ENCODE measurements at places on chromosomes 12 and 14.

DNA sequence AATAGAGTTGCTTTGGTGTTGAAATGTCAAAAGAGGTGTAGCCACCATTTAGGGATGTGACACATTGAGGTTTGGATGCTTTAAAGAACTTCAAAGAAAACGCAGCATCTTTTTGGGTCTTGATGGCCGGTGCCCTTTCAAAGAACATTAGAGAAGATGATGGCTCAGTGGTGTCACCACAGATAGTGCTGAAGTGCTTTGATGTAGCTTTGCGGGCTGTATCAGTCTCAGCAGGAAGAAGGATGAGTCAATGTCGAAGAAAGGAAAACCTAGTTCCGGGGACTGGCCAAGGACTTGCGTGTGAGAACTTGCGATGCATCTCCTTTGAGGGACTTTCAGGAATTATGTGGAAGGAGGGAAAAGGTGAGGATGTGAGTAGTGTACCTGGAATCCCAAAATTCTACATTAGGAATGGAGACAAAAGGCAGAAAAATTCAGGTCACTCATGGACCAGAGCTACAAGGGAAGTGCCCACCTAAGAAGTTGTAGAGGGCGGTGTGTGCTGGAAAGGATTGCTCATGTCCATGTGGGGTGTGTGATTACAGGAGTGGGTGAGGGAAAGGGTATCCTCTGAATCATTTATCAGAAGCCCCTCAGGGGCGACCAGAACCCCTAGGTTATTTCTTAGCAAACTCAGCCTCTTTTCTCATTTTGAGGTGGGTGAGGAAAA is 39.7 kb upstream of the GZMB start:
- DNase-seq = peak; percentile 46

DNA sequence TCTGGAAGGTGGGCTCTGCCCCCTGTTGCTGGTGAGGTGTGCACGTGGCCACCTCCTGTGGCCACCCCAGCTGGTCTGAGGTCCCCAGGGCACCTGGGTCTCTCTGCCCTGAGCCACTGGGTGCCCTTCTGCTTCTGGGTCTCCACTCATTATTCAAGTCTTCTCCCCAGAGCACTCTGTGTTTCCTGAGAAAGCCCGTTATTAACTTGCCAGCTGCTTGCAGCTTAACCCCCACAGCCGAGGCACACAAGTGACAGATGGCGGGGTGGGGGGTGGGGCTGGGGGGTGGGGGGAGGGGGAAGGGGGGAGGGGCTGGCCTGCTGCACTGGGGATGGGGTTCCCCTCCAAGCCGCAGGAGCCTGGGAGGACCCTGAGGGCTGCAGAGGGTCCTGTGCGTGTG is 40.5 kb downstream of the FBRSL1 start:
- DNase-seq = no peak

- DNase-seq = no peak
Observed at GRCh38 chr14:91957876-91958313, 10.4 kb upstream of the FBLN5 start.

- DNase-seq = no peak
Observed at GRCh38 chr12:52552055-52552454, 890 bp downstream of the KRT71 start.

GRCh38 chr14:97602438-97603117 is 805.4 kb downstream of the VRK1 start:
- DNase-seq = peak; percentile 66

GRCh38 chr12:98783420-98783819 is 138.3 kb downstream of the APAF1 start:
- DNase-seq = no peak

DNA sequence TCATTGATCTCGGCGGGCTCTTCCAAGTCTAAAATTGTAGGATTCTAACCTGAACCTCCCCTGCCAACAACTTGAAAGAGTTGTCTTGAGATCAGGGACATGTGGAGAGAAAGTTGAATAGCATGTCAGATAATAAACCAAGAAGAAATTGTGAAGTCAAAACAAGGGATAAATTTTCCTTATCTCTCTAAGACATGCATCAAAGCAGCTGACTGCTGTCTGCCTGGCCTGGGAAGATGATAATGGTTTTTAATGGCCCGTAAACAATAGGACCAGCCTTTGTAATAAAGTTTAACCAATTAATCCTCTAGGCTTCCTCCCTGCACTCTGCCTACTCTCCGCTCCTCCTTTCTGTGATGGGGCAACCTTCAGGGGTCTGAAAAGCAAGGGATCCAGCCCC is 67.9 kb downstream of the DPF3 start:
- DNase-seq = no peak

- no peak for DNase-seq
Observed at GRCh38 chr14:23177181-23177580, 6.3 kb downstream of the SLC7A8 start.

- no peak for DNase-seq
Observed at GRCh38 chr12:65157091-65157490, 12.3 kb upstream of the LEMD3 start.

DNA sequence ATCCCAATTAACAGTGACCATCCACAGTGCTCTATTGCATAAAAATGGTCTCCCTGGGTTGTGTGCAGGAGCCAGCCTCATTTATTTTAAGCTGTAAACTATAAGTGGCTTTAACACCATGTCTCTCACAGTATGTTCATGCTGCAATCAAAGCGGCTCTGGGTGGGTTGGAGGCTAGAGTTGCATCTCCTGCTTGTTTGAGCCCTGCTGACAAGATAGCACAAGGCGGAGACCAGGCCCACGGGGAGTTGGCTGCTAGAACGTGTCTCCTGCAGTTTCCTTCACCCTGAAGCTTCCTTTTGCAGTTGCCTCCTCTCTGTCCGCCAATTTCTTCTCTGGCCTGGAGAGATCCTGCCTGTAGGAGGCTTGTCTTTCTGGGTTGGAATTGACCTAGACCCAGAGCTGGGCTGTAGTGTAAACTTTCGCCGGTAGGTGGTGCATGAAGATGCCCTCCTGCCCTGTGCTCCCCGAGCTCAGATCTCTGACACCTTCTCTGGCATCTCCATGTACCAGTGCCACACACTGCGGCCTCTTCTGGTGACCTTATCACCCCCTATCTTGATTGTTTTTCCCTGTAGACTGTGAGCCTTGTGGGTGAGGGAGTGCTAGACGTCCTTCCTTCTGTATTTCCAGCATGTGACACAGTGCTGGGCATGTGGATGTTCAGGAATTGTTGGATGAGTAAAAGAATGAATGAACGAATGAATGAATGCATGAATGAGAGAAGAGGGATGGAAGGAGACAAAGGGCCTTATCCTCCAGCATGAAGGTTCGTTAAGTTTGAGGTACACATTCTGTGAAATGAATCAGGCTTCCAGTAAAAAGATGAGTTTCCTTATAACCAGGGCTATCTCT is 10.4 kb downstream of the OTUB2 start:
- DNase-seq = peak; percentile 54

DNA sequence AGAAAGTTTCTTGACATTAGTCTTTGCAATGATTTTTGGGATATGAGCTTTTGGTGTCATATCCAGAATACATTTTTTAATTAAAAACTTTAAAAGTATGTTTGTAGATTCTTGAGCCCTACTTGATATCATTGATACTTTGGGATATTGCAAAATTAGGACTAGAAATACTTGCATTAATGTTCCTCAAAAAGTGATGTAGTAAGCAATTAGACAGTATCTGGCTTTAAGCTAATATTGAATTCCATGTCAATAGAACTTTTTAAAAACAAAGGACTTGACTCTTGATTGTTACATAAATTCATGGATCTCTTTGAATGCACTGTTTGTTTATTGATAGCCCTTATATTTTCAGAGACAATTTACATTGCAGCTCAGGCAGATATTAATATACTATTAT is 15.6 kb downstream of the PEX5 start:
- no peak for DNase-seq

DNA sequence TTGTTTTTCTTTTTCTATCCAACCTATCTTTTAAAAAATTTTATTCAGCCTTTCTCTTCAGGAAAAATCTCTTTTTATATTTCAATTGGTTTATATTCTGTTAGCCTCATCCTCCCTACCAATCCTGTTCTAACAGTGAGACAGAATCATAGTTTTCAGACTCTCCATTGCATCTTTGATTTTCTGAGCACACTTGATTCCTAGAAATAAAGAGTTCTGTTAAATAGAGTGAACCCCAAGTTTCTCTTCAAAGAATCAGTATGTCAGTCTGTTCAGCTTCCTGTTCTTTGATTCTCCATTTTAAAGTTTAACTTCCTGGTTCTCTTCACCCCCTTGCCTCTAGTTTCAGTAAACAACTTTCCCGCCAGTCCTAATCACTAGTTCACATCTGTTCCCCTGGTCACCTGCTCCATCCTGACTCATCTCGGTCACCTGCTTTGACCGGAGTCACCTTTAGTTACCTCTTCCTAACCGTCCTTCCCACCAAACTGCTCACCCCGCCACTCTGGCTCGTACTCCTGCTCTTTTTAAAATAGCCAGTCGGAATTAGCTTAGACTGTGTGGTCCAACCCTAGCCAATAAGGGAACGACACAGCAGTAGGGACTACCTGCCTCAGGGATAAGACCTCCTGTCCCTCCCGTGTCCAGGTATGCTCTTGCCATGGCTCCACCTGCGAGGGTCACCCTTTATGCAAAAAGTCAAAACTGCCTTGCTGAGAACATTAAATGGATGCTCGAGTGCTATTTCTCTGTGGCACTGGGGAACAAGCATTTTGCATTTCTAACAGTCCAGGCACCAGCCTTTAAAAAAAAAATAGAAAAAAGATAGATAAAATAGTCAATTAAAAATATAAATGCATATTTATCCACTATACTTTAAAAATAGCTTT is 48.4 kb downstream of the DDX51 start:
- DNase-seq = no peak

DNA sequence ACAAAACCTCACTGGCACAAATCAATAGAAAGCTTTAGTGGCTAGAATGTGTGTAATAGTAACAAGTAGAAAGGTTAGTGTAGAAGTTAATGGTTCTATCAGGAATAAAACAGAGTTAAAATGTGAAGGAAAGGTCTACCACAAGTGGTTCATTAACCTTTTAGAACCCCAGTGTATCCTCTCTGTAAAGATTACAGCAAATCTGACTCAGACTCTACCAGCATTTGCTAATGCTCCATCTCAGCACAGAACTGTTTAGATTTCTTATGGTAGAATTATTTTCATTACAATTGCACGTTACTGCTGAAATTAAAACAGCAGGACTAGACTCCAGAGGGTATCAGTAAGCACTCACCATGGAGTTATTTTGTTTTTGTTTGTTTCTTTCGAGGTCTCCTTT is 609.0 kb upstream of the LMO3 start:
- DNase-seq = no peak

- no peak for DNase-seq
Observed at GRCh38 chr14:58822856-58823255, 185.1 kb downstream of the DACT1 start.

DNA sequence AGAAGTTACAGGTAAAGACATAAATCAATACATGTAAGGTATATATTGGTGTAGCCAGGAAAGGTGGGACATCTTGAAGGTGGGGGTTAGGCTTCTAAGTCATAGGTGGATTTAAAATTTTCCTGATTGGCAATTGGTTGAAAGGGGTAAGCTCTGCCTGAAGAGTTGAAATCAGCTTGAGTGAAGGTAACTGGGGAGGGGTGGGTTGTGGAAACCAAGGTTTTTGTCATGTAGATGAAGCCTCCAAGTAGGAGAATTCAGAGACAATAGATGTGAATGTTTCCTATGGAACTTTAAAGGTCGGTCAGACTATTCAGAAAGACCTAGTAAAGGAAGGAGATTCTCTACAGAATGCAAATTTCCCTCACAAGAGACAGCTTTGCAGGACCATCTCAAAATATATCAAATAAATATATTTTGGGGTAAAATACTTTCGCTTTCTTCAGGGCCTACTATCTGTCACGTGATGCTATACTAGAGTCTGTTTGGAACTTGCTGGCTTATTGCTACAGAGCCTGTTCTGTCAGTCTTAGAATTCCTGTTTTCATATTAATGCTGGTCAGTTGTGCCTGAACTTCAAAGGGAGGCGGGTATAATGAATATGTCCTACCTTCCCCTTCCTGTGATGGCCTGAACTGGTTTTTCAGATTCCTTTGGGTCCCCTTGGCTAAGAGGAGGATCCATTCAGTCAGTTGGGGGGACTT is 20.6 kb upstream of the SPATA7 start:
- no peak for DNase-seq

GRCh38 chr12:111122458-111122878 is 202.1 kb upstream of the MYL2 start:
- DNase-seq = no peak

- no peak for DNase-seq
Observed at GRCh38 chr14:21015312-21015711, 9.5 kb downstream of the NDRG2 start.

DNA sequence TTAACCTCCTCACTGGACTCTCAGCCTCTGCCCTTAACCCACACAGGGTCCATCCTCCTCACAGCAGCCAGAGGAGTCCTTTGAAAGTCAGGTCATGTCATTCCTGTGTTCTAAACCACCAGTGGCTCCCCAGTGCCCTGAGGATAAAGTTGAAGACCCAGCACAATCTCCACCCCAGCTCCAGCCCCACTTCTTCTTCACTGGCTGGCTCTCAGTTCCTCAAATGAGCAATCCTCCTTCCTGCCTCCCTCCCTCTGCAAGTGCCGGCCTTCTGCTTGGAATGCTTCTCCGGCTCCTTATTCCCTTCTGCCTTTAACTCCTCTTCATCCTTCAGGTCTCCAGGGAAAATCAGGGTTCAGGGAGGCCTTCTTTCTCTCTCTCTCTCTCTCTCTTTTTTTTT is 32.0 kb upstream of the SPPL3 start:
- DNase-seq = no peak

DNA sequence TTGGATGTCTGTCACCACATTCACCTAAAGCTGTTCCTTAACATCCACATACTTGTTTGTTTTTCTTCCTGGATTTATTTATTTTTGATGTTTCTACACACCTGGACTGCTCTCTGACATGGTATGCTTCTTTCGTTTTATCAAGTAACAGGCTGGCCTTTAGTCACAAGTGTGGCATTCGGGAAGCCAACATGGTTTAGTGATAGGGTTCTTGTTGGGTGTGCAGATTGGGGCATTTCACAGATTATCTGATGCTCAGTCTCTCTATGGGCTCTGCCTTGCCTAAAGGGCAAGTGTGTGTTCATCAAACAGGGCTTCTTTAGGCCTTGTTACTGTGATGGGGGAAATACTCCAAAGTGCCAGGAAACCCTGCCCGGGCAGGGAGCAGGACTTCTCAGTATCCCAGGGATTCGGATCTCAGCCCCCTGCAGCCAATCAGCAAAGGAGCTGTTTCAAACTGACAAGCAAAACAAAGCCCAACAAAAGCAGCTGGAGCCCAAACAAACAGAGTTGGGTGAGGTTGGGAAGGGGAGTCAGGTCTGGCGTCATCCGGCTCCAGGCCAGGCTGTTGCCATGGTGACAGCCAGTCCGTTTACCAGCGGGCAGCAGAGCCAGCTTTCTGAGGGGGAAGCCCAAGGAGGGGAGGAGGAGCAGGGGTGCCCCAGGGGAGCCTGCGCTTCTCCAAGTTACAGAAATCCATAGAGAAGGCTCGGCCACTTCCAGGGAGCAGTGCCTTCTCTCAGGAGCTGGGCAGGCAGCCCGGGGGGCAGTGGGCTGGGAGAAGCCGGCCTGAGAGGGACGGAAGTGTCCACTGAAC is 31.9 kb downstream of the FOS start:
- DNase-seq = no peak

GRCh38 chr12:68627673-68628319 is 17.1 kb downstream of the RAP1B start:
- no peak for DNase-seq

- DNase-seq = peak; percentile 36
Observed at GRCh38 chr12:1592444-1593173, 1.8 kb downstream of the FBXL14 start.

GRCh38 chr12:21472197-21472823 is 29.1 kb downstream of the RECQL start:
- no peak for DNase-seq

Data from activated T-helper 1 cell treated with Interleukin-2 at 50 U/mL for 16 hours (primary cell).